Activated naive CD8-positive, alpha-beta T cell treated with anti-CD3 and anti-CD28 coated beads, Interleukin-2, amount 10 ng/mL, durations not matched to agents 7 days and 5 days (primary cell): ENCODE measurements at places on chromosomes 2 and 18. TPM values are rescaled to one million over a fixed set of nuclear protein-coding genes. Genes with fewer than 3 reads are reported as not detected.

GRCh38 chr2:165549619-165550018 lies 80.1 kb downstream of the CSRNP3 start:
- no peak for DNase-seq

Gene EMILIN1
- total RNA-seq: 1.2 TPM

- no peak for DNase-seq
These were observed 678 bp downstream of the PIAS2 start for GRCh38 chr18:46916551-46917107.

GRCh38 chr18:62368100-62368499 lies 43.0 kb downstream of the TNFRSF11A start:
- DNase-seq: no peak

DNA sequence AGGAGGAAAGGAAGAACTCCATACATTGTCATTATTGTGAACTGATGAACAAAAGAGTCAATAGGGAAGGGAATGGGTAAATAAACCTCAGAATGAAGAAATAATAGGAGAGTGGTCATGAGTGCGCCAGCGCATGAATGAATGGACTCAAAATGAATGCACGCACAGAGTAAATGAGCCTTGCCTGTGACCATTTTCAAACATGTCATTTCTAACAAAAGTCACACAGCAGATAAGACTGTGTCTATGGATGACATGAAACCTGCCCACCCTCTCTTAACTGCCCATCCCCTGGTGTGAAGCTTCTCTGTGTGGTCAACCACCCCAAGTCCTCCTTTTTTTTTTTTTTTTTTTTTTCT lies 121.1 kb upstream of the TEX51 start:
- DNase-seq: no peak

GRCh38 chr2:203330434-203330833 lies 2.2 kb downstream of the ABI2 start:
- no peak for DNase-seq

Gene COQ10B
- total RNA-seq: 24.8 TPM

DNA sequence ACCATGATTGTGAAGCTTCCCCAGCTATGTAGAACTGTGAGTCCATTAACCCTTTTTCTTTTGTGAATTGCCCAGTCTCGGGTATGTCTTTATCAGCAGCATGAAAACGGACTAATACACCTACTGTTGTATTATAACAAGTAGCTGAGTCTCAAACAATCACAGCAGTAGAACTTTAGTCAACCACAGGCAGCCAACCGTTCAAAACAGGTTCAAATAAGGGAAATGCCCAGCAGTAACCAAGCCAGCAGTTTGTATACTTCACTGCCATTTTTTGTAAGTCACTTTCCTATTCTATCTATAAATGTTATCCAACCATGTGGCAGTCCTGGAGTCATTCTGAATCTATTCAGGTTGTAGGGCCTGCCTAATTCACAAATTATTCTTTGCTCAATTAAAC lies 1560.6 kb upstream of the SLC39A10 start:
- DNase-seq: no peak

DNA sequence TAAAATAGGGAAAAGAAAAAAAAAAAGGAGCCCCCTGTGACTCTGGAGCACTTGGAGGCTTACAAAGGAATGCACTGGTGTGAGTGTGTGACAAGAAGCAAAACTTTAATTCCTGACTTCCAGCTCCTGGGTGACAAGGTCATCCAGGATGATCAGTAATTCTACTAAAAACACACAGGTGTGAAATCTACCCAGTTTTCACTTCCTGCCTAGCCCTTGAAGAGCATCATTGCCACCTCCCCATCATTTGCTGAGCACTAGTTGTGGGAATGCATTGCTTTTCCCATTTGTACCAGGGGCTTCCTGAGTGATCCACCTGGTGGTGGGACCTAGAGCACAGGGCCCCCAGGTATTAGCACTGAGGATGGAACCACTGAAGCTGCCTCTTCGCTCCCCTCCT lies 139.7 kb upstream of the RIOK3 start:
- DNase-seq: no peak

Gene ALLC
- total RNA-seq: not detected

GRCh38 chr2:170643346-170643745 lies 71.8 kb upstream of the SP5 start:
- DNase-seq: no peak

Gene OTOF
- 59.9 TPM for total RNA-seq

DNA sequence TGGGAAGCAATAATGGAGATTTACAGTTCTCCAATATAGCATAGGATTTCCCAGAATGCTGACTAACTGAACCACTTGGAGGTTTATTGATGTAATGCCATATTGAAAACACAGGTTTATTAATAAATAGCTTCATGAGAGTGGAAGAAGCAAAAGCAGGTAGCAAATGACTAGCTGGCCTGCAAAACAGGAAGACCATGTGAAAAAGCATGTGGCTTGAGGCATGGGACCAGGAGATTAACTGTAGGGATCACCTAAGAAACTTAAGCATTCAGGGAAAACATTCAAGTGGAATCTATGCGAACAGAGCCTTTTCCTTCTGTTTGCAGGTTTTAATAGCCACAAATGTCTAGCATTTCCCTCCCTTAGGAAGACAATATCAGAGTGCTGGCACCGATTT lies 679.7 kb downstream of the ZEB2 start:
- no peak for DNase-seq

Gene BUB1
- 89.3 TPM for total RNA-seq

- DNase-seq: no peak
These were observed 2.9 kb upstream of the INSIG2 start for GRCh38 chr2:118085173-118086023.
